ENCODE measurements at places on chromosomes 7 and 10.

GRCh38 chr10:14360515-14360914 lies 29.8 kb upstream of the FRMD4A start:
- DNase-seq: no peak

- no peak for DNase-seq
These were observed 25.9 kb upstream of the ZMIZ1 start for GRCh38 chr10:79042639-79043411.

DNA sequence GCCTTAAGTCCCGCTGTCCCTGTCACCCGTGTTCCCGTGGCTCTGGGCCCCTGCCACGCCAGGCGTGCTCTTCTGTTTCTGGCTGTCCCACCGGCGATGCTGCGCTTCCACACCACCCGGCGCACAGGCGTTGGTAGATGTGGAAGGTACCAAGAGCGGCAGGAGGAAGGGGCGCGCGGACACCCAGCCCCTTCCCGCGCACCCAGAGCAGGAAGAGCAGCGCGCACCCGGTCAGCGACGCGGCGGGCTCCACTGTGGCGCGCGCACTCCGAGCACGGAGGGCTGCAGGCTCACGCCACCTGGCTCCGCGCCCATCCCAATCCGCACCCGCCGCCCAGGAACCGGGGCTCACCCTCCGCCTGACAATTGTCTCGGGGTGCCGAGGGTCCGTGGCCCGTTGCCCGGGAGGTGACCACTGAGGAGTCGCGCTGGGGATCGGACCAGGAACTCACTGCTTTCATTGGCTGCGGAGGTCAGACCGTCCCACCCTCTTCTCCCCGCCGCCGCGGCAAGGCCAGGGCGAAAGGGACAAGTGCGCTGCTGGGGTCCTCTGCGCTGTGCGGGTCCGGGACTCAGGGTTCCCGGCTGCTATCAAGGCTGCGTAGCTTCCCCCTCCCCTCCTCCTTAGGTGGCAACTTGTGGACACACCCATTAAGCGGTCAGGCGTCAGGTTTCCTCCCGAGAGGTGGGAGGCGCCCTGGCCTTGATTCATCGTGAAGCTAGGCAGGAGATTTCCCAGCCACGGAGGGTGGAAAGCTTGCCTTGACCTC lies 121.6 kb upstream of the ZNF92 start:
- peak; percentile 7 for DNase-seq

GRCh38 chr7:90384433-90384832 lies 18.8 kb upstream of the CLDN12 start:
- no peak for DNase-seq

DNA sequence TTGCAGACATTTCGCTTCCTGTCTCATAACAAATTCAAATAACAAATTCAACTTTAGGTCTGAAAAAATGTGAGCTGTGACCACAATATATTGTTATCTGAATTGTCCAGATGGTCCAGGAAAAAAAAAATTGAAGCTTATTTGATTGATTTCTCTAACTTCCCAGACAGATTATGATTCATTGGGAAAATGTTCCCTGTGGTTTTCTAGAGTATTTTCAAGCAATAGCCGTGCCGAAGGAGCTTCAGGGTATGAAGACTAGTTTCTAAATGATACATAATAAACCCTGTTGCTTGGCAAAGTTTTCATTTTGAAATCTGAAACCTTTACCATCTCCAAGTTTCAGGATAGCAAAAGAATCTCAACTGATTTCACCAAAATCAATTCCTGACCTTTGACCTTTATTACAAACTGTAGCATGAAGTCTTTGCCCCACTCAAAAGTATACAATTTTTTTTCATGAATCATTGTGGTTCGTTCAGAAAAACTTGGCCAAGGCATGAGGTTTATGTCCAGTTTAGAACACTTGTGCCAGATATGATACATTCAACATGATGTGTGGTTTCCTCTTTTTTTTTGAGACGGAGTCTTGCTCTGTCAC lies 109.9 kb downstream of the JCAD start:
- DNase-seq: no peak

- DNase-seq: no peak
These were observed 121.2 kb downstream of the SLC25A13 start for GRCh38 chr7:96200740-96201139.

GRCh38 chr10:79180414-79181221 lies 111.9 kb downstream of the ZMIZ1 start:
- no peak for DNase-seq

GRCh38 chr10:71244431-71245419 lies 32.4 kb downstream of the UNC5B start:
- no peak for DNase-seq

GRCh38 chr10:970311-971149 lies 17.7 kb upstream of the GTPBP4 start:
- no peak for DNase-seq

DNA sequence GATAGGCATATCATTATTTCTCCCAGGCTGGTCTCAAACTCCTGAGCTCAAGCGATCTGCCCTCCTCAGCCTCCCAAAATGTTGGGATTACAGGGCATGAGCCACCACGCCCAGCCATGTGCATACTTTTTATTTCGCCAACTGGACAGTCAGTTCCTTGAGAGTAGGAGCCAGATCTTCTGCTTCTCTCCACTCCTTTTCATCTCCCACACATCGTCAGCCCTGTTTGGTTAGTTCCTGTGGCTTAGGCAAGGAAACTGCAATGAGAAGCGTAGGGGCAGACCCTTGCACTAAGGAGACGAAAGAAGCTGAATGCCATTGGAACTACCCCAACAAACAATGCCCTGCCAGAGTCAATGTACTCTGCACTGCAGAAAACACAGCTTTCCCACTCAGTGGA lies 178.2 kb downstream of the TRIL start:
- no peak for DNase-seq

GRCh38 chr7:134290286-134290685 lies 26.4 kb downstream of the SLC35B4 start:
- DNase-seq: no peak

GRCh38 chr10:57017356-57018037 lies 656.4 kb upstream of the ZWINT start:
- no peak for DNase-seq

DNA sequence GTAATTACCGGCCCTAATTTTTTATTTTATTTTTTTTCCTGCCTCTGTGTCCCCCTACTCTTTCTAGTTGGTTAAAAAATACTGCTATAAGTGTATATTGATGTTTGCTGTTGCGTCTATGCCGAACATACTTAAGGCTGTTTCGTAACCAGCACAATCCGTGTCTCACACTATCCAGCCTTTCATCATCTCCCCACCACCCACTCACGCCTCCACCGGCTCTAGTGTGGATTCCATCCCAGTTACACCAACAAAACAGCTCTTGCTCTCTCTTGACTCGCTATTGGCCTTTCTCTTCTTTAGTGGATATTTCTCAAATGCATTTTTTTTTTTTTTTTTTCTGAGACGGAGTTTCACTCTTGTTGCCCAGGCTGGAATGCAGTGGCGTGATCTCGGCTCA lies 70.1 kb upstream of the CAMK1D start:
- no peak for DNase-seq

GRCh38 chr7:111459757-111460280 lies 102.5 kb downstream of the IMMP2L start:
- DNase-seq: no peak

- no peak for DNase-seq
These were observed 102.3 kb upstream of the ARHGAP21 start for GRCh38 chr10:24826009-24826408.

- DNase-seq: no peak
These were observed 537 bp upstream of the MRPS24 start for GRCh38 chr7:43869867-43870240.

DNA sequence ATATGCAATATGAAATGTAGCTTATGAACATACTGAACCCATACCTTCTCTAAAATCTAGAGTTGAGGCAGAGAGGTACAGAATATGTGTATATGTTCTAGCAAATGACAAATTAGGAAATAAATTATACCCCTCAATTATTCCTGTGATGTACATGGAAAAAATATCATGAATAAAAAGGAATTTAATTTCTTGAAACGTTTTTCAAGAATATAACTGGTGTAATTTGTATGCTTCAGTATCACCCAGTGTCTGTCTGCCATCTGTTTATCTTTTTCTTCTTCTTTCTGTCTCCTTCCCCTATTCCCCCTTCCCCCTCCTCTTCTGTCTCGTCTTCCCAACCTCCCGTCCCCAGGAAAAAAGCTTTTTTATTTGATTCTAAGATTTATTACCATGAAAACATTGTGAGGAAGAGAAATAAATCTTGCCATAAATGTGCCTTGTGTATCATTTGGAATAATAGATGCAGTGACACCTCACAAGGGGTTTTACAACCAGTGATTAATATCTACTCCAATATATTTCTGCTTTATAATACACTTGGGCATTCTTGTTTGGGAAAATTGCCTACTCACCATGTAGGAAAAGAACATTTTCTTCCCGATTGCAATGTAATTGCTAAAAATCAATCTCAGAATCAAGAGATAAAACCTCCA lies 12.2 kb downstream of the LANCL2 start:
- no peak for DNase-seq

GRCh38 chr7:101099969-101100781 lies 14.9 kb downstream of the TRIM56 start:
- DNase-seq: peak; percentile 10

GRCh38 chr10:15990535-15991129 lies 130.3 kb upstream of the MINDY3 start:
- no peak for DNase-seq

GRCh38 chr7:126305671-126306070 lies 947.1 kb downstream of the GRM8 start:
- no peak for DNase-seq

- no peak for DNase-seq
These were observed 24.8 kb upstream of the FFAR4 start for GRCh38 chr10:93541402-93542357.

- DNase-seq: no peak
These were observed 29.7 kb downstream of the OGDH start for GRCh38 chr7:44636041-44636584.

- DNase-seq: no peak
These were observed 103.5 kb upstream of the CCDC6 start for GRCh38 chr10:60009710-60010383.

DNA sequence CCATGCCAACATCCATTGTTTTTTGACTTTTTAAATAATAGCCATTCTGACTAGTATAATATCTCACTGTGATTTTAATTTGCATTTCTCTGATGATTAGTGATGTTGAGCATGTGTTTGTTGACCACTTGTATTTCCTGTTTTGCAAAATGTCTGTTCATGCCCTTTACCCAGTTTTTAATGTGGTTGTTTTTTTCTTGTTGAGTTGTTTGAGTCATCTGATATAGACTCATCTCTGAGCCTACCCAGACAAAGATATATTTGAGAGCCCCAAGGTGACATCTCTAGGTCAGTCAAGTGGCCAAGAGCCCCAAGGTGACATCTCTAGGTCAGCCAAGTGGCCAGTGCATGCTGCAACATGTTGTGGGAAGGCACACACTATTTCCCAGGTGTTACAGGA lies 224.7 kb downstream of the HECW1 start:
- DNase-seq: no peak

- DNase-seq: no peak
These were observed 85.2 kb downstream of the ADAM12 start for GRCh38 chr10:126302826-126303665.

GRCh38 chr7:49479936-49480544 lies 293.4 kb upstream of the VWC2 start:
- DNase-seq: no peak

DNA sequence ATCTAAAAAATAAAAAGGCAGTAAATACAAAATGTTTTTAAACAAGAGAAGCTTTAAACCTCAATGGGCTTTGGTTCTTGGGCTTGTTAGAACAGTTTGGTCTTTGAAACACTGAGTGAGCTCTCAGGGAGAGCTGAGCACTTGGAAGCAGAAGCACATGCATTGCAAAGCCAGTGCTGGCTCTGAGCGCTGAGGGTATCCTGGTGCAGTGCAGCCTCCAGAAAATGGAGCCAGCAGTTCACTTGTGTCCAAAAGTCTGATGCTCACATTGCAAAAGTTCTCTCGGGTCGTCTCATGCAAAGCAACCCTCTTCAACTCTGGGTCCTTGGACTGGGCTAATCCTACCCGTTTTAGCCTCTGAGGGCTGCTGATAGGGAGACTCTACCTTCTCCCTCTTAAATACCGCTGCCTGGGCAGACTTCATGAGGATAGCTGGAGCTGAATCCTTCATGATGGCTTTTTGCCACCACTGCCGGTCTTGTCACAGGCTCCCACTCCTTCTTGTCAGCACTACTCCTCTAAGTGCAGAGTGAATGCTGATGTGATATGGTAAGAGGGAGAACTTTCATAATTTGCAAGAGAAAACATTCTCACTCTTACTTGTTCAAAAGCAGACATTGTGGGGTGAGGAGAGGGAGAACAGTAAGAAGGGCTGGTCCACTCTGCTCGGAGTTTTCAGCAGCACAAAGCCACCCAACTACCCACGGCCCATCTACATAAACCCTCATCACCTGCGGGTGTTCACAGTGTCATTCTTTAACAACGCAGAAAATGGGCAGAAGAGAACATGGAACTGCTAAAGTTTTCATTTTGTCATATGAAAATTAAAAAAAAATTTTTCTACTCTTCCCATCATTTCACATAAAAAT lies 42.2 kb upstream of the BMPER start:
- DNase-seq: no peak

GRCh38 chr7:51229620-51230323 lies 86.8 kb downstream of the COBL start:
- DNase-seq: no peak

DNA sequence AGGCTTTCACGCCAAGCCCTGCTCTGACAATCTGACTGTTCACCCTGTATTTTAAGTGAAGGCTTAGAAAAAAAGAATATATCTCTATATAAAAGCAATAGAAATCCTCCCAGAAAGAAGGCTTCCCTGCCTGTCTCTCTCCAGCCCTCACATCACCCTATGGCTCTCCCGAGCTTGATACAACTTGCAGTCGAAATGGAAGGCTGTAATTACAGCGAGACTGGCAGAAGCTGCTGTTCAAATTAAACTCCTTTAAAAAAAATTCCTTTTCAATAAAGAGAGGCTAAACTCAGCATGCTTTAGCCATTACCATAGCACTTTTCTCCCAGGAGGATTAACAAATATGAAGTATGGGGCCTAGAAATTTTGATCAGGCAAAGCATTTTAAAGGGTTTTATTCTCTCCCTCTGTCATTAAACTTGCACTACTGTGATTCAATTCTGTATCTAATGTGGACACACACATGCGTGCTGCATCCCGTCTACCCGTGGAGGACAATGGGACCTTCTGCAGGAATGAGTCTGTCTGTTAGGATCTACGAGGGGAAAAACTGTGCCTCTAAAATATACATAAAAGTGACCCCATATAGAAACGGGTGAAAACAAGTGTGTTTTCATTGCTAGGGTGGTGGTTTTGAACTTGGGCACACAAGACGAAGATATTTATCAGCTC lies 223.8 kb downstream of the USP6NL start:
- no peak for DNase-seq

DNA sequence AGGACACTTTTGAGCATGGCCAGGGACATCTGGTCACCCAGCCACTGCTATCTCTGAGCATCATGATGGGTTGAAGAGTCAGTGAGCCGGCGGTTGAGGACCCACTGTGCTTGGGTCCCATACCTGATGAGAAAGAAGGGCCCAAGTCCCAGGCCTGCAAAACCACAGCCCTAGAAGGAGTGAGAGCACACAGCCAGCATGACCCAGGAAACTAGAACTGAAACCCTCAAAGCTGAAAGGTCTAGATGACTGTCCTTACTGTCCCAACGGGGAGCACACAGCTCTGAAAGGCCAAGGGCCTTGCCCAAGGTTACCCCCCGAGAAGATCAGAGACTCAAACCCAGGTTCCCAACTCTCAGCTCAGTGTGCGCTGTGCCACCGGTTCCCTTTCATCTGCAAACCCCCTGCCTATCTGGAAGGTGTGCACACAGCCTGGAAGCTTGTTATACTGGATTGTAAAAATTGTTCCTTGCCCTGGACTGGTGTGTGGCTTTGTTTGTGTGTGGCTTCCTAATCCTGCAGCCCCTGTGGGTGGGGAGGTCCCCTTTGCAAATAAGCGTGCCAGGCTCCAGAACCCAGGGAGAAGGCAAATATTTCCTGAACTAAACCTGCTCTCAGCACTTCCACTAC lies 22.6 kb upstream of the PSAP start:
- DNase-seq: no peak

All from T-cell (primary cell).